ENCODE measurements at places on chromosomes 7 and 10.

DNA sequence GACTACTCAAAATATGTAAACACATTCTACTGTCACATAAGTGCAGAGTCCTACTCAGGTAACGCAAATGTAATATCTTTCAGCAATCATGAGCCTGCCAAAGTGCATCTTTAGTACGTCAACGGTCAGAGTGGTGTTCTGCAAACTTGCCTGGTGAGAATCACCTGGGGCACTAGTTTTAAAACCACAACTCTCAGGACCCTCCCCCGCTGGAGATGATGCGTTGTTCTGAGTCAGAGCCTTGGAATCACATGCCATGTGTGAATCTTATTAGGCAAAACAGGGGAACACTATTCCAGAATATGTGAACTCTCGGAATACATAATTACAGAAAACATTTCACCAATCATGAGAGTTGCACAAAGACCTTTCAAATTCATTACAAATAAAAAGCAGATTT lies 115.7 kb downstream of the TPK1 start:
- peak; percentile 29 for DNase-seq

DNA sequence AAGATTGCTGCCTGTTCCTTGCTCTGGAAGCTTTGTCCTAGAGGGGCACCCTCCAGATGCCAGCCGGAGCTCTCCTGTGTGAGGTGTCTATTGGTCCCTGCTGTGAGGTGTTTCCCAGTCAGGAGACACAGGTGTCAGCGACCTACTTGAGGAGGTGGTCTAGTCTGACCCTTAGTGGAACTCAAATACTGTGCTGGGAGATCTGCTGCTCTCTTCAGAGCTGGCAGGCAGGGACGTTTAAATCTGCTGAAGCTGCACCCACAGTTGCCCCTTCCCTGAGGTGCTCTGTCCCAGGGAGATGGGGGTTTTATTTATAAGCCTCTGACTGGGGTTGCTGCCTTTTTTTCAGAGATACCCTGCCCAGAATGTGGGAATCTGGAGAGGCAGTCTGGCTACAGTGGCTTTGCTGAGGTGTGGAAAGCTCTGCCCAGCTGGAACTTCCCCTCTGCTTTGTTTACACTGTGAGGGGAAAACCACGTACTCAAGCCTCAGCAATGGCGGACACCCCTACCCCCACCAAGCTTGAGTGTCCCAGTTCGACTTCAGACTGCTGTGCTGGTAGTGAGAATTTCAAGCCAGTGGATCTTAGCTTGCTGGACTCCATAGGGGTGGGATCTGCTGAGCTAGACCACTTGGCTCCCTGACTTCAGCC lies 119.2 kb downstream of the PPP1R9A start:
- no peak for DNase-seq

DNA sequence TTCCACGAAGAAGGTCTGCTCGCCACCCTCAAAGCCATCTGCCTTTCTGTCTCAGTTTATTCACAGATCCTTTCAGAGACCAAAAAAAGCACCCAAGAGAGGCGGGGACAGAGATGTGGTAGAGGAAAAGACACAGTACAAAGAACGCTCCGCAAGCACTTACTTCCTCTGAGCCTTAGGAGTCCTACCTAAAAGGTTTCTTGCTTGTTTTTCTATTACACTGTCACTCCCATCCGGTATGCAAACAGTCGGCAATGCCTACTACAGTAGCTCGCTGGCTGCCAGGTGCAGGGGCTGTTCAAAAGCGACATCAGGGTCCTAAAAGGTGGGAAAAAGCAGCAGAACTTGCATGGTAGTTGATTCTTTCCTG lies 816 bp downstream of the TECPR1 start:
- no peak for DNase-seq

GRCh38 chr10:126919426-126919825 lies 14.2 kb downstream of the DOCK1 start:
- DNase-seq = no peak

DNA sequence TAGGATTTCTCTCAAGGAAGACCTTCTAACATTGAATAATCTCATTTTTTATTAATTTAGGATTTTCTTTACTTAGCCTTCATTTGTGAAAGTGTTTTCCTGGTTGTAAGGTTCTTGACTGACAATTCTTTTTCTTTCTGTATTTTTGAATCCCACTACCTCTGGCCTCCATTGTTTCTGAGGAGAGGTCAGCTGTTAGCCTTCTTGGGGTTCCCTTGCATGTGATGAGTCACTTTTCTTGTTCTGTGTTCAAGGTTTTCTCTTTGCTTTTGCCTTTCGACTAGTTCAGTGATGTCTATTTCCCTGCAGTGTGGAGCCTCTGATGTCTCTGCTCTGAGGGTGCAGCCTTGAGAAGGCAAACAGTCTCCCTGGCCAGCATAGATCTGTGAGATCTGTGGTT lies 304.1 kb upstream of the ZNF32 start:
- DNase-seq = no peak

- DNase-seq = no peak
Observed at GRCh38 chr7:133697585-133697984, 429.6 kb upstream of the LRGUK start.

- DNase-seq = no peak
Observed at GRCh38 chr10:69684020-69684980, 54.3 kb downstream of the FAM241B start.

GRCh38 chr10:98858525-98858924 lies 377.1 kb downstream of the HPSE2 start:
- DNase-seq = no peak

- DNase-seq = no peak
Observed at GRCh38 chr10:6274484-6274883, 71.8 kb downstream of the PFKFB3 start.

DNA sequence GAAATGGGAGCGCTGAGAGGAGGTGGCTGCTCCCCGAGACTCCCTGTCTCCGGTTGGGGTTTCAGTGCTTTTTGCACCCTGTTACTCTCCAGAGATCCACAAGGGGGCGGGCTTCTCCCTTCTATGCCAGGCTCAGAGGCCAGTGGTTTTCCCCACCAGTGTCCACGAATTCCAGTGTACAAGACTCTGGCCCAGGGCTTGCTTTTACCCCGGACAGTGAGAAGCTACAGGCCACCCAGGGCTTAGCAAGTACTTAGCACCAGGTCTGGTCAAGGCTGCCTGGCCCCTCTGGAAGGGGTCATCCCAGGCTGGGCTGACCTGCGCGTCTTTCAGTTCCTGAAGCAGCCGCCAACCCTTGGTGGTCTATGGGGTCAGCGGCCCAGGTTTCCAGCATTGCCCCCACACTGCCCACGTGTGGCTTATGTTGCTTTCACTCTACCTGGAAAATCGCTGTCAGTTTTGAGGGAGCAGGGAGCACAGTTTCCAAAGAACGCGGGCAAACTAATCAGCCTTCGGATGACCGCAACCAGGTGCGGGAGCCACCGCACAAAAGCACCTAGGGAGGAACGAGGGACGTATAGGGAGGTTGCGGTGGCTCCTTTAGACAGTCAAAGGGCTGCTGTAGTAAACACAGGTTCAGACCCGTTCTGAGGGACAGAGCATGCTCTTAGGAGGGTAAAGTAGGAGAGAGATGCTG lies 6.8 kb downstream of the CYP26A1 start:
- no peak for DNase-seq

- DNase-seq = no peak
Observed at GRCh38 chr7:88260719-88261118, 40.9 kb upstream of the SRI start.

GRCh38 chr10:53108317-53108934 lies 335.8 kb upstream of the MBL2 start:
- DNase-seq = no peak

GRCh38 chr10:45160271-45160670 lies 155.1 kb downstream of the OR13A1 start:
- DNase-seq = peak; percentile 29

DNA sequence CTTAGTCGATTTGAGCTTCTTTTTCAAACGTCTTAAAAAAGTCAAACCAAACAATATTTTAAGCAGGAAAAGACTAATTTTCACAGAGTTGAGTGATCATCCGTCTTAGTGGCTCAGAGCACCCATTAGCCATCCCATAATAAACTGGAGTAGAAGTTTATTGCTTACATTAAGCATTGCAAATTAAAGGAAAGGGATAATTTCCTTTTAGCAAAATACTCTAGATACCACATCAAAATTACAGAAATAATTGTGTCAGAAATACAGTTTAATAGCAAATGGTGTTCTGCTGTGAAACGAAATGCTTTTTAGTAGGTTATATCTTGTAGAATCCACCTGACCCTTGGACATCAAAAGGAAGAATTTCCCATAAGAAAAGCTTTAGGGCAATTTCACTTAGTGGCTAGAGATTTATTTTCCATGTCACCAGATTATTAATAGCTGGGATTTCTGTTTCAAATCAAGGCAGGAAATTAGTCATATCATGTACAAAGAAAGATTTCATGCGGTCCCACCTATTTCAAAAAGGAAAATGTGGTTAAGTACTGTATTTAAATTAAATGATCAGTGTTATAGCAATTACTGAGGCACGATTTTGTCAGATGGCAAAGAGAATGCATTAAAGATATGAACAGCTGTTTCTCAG lies 96.2 kb downstream of the NPTX2 start:
- DNase-seq = no peak

- no peak for DNase-seq
Observed at GRCh38 chr10:133267829-133268228, 8.8 kb downstream of the ADAM8 start.

DNA sequence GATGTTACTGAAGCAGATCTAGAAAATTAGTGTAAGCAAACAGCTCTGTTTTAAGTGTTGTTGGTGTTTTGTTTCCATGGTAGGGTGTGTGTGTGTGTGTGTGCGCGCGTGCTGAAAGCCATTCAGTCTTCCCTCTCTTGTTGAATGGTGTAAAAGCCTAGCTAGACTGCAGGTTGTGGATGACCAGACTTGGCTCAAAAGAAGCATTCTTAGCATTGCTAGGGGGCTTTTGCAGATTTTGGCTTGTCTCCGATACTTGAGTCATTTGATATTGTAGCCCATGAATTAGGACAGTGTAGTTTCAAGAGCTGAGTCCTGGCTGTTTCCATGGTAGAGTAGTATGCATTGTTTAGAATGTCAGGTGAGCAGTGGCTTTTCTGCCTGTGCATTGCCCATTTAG lies 99.1 kb downstream of the SND1 start:
- no peak for DNase-seq

- no peak for DNase-seq
Observed at GRCh38 chr10:121455377-121455776, 142.9 kb downstream of the FGFR2 start.

DNA sequence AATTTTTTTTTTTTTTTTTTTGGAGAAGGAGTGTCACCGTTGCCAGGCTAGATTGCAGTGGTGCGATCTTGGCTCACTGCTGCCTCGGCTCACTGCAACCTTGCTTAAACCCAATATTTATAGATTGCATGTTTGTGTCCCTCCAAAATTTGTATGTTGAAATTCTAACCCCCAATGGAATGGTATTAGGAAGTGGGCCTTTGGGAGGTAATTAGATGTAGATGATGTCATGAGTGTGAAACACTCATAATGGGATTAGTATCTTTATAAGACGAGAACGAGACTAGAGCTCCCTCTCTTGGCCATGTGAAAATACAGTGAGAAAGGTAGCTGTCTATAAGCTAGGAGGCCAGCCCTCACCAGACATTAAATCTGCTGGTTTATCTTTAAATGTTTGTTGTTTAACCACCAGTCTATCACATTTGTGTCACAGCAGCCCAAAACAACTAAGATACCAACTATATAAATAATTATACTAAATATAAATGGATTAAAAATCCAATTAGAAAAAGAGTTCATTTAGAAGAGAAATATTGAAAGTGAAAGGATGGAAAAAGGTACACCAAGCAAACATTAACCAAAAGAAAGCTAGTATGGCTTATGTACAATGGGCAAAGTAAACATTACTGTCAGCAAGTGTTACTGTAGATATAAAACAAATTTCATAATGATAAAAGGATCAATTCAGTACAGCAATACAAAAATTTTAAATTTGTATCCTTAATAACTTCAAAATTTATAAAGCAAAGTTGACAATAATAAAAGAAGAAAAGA lies 9.3 kb downstream of the TCAF1 start:
- DNase-seq = no peak

DNA sequence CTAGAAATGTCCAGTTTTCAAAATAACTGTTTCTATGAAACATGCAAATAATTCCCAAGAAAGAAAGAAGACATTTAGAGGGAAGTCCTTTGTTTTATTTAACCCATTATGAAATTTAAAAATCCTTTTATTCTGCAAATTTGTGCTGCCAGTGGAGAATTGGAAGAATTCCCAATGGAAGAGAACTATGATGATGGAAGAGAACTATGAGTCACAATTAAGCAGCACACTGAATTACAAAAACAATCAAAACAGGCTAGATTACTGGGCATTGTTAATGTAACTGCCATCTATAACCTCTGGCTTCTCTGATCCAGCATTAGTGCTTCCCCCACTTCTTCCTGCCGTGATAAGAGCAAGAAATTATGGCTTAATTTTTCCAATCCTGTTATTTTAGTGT lies 126.2 kb upstream of the FEZF1 start:
- DNase-seq = no peak

- no peak for DNase-seq
Observed at GRCh38 chr10:6162589-6163356, 40.0 kb upstream of the PFKFB3 start.

- DNase-seq = no peak
Observed at GRCh38 chr7:125055376-125055775, 125.8 kb upstream of the POT1 start.
